DND-41 (cell line): ENCODE measurements at places on chromosomes 2 and 18.
A peak's percentile ranks its signal among the peaks of the same experiment; 100 is the strongest.

DNA sequence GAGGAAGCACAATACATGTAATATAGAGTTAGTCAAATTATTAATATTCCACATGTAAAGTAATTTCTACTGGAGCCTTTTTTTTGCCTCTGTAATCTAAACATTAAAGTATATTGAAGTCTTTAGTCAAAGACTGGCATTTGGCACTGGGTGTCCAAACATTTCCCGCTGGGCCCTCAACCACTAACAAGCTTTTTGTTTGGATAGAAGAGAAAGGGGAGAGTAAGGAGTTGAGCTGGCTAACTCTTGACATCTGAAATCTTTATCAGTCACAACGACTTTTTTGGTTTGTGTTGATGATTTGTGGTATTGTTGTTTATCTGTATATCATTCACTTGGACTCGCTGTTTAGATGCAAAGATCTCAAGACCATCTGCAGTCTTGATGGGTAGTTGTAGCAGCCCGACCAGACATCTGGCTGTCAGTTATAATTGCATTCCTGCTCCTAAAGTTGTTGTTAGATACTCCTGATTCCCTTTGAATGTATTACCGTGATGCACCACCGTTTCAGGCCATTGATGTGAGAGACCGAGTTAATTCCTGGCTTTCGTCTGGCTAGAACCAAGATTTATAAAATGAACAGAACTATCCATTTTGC, 379.6 kb downstream of the MTX2 start:
- no peak for DNase-seq

DNA sequence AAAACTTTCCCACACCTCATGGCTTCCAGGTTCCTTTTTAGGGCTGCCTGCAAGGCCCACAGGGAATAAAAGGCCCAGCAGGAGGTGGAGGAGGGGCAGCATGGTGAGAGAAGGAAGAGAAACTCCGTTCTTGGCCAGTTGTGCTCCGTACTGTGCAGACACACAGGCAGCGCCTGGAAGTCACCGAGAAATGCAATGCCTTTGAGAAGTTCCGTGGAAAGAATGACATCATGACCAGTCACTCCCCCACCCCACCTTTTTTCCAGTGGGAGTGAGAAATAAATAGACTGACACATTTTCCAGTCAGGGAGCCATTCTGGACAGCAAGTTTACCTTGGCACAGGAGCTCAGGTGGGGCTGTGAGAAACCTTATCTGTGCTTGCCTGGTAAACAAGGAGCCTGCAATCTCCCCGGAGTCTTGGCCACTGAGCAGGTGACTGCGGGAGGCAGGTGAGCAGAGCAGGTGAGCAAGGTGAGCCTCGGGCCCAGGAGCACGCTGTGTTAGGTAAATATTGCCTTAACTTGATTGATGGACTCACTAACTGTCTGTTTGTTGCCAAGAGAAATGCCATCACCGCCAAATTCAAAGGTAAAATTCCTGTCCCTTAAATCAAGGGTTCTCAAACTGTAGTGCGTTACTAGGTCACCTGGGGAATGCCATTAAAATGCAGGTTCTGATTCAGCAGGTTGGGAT, 13.5 kb upstream of the LBH start:
- no peak for DNase-seq

- DNase-seq: no peak
These were observed 787.2 kb downstream of the PLCL1 start for GRCh38 chr2:198591586-198591985.

DNA sequence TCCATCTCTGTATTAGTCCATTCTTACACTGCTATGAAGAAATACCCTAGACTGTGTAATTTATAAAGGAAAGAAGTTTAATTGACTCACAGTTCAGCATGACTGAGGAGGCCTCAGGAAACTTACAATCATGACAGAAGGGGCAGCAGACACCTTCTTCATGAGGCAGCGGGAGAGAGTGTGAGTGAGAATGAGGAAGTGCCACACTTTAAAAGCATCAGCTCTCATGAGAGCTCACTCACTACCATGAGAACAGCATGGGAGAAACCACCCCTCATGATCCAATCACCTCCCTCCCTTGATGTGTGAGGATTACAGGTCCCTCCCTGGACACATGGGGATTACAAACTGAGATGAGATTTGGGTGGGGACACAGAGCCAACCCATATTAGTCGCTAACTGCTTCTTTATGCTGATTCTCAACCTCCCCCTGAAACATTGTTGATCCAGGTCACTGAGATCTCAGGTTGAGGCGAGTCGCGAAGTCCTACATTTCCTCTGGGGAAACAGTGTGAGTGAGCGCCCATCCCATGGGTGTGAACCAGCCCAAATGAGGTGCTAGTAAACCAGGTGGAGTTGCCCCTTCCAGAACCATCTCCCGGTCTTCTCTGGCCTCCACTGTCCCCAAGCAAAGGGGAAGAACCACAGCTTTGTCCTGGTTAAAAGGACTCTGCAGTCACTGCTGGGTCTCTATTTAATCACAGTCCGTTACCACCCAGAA, 123.8 kb downstream of the CAPN13 start:
- DNase-seq: no peak

GRCh38 chr18:66235206-66235605, 368.7 kb downstream of the CDH19 start:
- DNase-seq: no peak

GRCh38 chr2:60555066-60555782, 1.8 kb upstream of the BCL11A start:
- peak; percentile 85 for DNase-seq

GRCh38 chr2:1988594-1988993, 244.3 kb upstream of the PXDN start:
- no peak for DNase-seq

GRCh38 chr2:224263571-224264043, 138.3 kb downstream of the FAM124B start:
- no peak for DNase-seq

- no peak for DNase-seq
These were observed 113.4 kb downstream of the ICA1L start for GRCh38 chr2:202758128-202758527.

GRCh38 chr2:195356920-195357440, 300.0 kb upstream of the SLC39A10 start:
- no peak for DNase-seq

DNA sequence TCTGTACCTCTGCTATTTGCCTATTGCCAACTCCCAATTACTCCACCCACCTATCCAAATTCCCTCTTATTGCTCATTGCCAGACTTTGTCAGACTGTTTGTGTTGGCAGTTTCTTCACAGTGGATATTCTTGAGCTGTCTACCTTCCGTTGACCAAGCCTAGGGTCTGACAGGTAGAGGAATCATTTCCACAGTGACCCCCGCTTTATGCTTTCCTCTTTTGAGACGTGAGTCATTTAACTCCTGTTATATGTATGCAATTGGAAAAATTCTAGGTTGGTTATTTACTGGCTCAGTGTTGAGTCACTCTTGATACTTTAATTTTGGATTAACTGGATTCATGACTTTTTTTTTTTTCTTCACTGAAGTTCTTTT, 187.7 kb downstream of the IRS1 start:
- DNase-seq: no peak

- DNase-seq: no peak
These were observed 33.3 kb downstream of the NDUFS1 start for GRCh38 chr2:206125901-206126300.

- peak; percentile 77 for DNase-seq
These were observed 39.4 kb downstream of the CMPK2 start for GRCh38 chr2:6826081-6826913.

DNA sequence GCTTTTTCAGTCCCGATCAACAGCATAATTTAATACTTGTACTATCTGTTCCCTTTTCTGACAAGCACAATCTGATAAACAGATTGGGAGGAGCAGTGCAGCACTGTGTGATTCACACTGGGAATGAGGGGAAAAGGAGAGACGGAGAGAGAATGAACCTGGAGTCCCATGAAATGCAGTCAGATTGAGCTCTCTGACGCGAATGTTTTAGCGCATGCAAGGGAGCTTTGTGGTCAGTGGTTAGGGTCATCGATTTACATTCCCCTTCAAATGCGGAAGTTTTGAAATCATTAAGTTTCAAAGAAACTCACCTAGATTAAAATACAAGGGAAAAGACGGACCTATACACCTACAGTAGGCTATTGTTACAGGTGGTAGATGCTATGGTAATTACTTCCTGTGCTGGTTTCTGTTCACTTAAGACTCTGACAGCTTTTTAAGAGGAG, 99.6 kb downstream of the KCTD1 start:
- DNase-seq: no peak

- no peak for DNase-seq
These were observed 1106.4 kb upstream of the ZEB2 start for GRCh38 chr2:145626301-145626700.

GRCh38 chr2:226407135-226407534, 392.5 kb downstream of the IRS1 start:
- no peak for DNase-seq

GRCh38 chr18:39435996-39436395, 1870.4 kb upstream of the CELF4 start:
- no peak for DNase-seq

- no peak for DNase-seq
These were observed 53.8 kb downstream of the RNF144A start for GRCh38 chr2:6970976-6971480.

DNA sequence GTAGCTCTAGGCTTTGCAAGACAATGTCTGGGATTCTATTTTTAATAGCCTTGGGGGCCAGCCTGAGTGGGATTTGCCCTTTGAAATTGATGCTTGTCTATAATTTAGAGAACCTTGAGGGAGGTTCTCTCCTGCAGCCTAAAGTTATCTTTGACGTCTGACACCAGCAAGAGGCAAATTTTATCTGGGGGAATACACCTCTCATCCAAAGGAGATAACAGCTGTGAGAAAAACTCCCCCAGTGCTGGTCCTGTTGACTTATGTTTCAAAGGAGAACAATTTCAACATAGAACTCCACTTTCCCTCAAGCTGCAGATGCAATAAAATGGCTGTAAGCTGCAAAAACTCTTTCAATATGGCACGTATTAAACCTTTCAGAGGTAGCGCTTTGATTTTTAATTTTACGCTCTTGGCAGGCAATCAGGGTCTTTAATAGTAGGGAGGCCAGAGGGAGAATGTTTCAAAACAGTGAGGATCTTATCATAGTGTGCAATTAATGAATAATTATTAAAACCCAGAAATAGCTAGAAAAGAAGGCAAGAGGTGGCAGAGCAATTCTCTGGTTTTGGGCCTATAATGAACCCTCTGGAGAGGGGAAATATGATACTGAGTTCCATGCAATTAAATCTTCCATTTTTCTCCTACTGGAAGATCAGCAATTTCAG, 62.4 kb downstream of the LYPD1 start:
- DNase-seq: no peak

DNA sequence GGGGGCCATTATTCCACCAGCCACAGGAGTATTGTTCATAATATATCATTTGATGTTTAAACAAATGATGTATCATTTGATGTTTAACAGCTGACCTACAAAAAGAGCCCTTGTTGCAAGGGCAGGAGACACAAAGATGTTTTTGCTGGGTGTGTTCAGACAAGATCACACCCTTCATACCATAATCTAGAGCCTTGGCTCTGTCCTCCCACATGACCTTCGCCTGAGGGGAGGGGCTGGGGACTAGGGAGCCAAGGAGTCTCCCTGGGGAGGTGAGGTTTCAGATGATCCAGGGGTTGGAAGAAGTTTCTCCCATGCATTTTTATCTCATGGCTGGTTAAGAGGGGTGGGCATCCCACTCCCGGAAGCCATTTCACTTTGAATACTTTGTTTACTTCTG, 33.5 kb downstream of the CDC42EP3 start:
- DNase-seq: no peak

- DNase-seq: no peak
These were observed 2.5 kb upstream of the FAP start for GRCh38 chr2:162245781-162246180.

- no peak for DNase-seq
These were observed 46.2 kb upstream of the RPE start for GRCh38 chr2:209956271-209956670.

GRCh38 chr18:38444971-38445803, 879.6 kb upstream of the CELF4 start:
- no peak for DNase-seq

GRCh38 chr2:99404797-99405669, 67.8 kb downstream of the EIF5B start:
- no peak for DNase-seq

DNA sequence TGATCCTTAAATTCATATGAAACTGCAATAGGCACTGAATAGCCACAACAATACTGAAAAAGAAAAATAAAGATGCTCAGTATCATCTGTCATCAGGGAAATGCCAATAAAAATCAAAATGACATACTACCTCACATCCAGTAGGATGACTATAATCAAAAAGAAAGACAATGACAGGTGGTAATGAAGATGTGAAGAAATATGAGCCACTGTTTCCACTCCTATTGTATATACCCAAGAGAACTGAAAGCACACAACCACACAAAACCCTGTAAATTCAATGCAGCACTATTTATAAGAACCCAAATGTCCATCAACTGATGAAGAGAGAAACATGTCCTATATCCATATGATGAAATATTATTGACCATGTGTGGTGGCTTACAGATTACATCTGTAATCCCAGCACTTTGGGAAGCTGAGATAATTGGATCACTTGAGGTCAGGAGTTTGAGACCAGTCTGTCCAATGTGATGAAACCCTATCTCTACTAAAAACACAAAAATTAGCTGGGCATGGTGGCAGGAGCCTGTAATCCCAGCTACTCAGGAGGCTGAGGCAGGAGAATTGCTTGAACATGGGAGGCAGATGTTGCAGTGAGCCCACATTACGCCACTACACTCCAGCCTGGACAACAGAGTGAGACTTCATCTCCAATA, 39.9 kb downstream of the MAP3K2 start:
- no peak for DNase-seq

GRCh38 chr18:76953583-76954233, 131.4 kb downstream of the ZNF236 start:
- no peak for DNase-seq

- no peak for DNase-seq
These were observed 102.3 kb downstream of the OSR1 start for GRCh38 chr2:19256121-19256601.
